Motor neuron (in vitro differentiated cells): ENCODE measurements at places on chromosomes 13 and 19. TPM values are rescaled to one million over a fixed set of nuclear protein-coding genes. Genes with fewer than 3 reads are reported as not detected.

DNA sequence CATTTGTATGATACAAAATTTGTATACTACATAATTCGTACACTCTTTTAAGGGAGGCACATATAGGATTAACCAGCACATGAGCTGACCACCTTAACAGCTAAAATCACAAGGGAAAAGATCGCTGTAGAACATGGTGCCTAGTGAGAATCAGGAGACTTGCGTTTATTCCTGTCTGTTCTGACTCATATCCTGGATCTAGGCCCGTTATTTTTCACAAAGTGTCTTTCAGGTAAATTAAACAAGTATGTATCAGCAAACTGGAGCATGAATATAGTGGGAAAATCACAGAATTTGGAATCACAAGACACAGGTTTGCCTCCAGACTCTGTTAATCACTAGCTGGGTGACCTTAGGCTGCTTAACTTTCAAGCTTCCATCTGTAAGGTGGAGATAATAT is 47.5 kb upstream of the ESD start:
- no peak for ATAC-seq

GRCh38 chr13:46964789-46965527 is 68.1 kb upstream of the HTR2A start:
- ATAC-seq, result no peak

GRCh38 chr13:65926750-65927171 is 1303.4 kb downstream of the PCDH9 start:
- no peak for ATAC-seq

DNA sequence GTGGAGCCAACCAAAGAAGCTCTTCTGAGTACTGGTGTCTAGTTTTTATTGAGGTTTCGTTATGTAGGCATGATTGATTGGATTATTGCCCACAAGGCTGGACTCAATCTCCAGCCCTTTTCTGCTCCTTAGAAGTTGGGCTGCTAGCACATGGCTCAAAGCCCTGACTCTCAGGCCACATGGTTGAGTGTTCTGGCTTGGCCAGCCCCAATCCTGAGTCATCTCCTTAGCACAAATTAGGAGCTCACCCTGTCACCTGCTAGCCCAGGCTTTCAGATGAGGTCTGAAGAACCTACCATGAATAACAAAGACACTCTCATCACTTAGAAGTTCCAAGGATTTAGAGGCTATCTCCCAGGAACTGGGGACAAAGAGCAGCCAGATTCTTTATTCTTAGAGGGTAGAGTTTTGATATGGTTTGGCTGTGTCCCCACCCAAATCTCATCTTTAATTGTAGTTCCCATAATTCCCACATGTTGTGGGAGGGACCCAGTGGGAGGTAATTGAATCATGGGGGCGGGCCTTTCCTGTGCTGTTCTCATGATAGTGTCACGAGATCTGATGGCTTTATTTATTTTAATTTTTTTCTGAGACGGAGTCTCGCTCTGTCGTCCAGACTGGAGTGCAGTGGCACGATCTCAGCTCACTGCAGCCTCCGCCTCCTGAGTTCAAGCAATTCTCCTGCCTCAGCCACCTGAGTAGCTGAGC is 11.3 kb downstream of the DPY19L3 start:
- ATAC-seq, result peak; percentile 26

Gene RFPL4A
- total RNA-seq, result not detected in 2 replicates

Gene IZUMO1
- 0.14 TPM in 1 of 2 replicates, not detected in the other for total RNA-seq
